ENCODE measurements at places on chromosomes 13 and 19. TPM values are rescaled to one million over a fixed set of nuclear protein-coding genes. Genes with fewer than 3 reads are reported as not detected.

The TJP3 gene
- total RNA-seq = not detected

The OR10H1 gene
- total RNA-seq = not detected

The ZNF304 gene
- total RNA-seq = 8.3 TPM

The PEPD gene
- total RNA-seq = 58.5 TPM

The FBL gene
- 68.2 TPM for total RNA-seq

Measured in LHCN-M2 (cell line).